ENCODE measurements at places on chromosomes 4 and X. TPM values are rescaled to one million over a fixed set of nuclear protein-coding genes. Genes with fewer than 3 reads are reported as not detected.

Gene PCSK1N
- total RNA-seq, result 0.53 TPM

Gene GBA3
- total RNA-seq, result 0.07 TPM

Gene TBC1D8B
- 8.1 TPM for total RNA-seq

Gene NDNF
- not detected for total RNA-seq

Gene TIMM17B
- total RNA-seq, result 70.1 TPM
